CD4-positive, CD25-positive, alpha-beta regulatory T cell (primary cell): ENCODE measurements at places on chromosomes 1 and 21. TPM values are rescaled to one million over a fixed set of nuclear protein-coding genes. Genes with fewer than 3 reads are reported as not detected.

GBP6 gene
- polyA plus RNA-seq = 0.15 TPM

GREM2 gene
- polyA plus RNA-seq = not detected

PER3 gene
- 3.7 TPM for polyA plus RNA-seq

TMEM51 gene
- not detected for polyA plus RNA-seq

GALNT2 gene
- 13.1 TPM for polyA plus RNA-seq

NBPF6 gene
- polyA plus RNA-seq = not detected

SH2D1B gene
- 0.37 TPM for polyA plus RNA-seq

KLHL12 gene
- 21.7 TPM for polyA plus RNA-seq

ESRRG gene
- polyA plus RNA-seq = not detected

MSH4 gene
- polyA plus RNA-seq = not detected

TSPAN2 gene
- 1.1 TPM for polyA plus RNA-seq

C4BPA gene
- not detected for polyA plus RNA-seq

CR1L gene
- polyA plus RNA-seq = not detected

WDR77 gene
- polyA plus RNA-seq = 31.7 TPM

FCN3 gene
- polyA plus RNA-seq = not detected

PDIK1L gene
- polyA plus RNA-seq = 6.0 TPM

RGSL1 gene
- polyA plus RNA-seq = not detected

ZNF678 gene
- 8.2 TPM for polyA plus RNA-seq

EFNA1 gene
- 6.8 TPM for polyA plus RNA-seq

JTB gene
- 378 TPM for polyA plus RNA-seq

HSF2BP gene
- 0.61 TPM for polyA plus RNA-seq

TADA1 gene
- polyA plus RNA-seq = 14.5 TPM

CHAF1B gene
- polyA plus RNA-seq = 2.5 TPM

STPG1 gene
- 4.1 TPM for polyA plus RNA-seq

ZNHIT6 gene
- polyA plus RNA-seq = 14.5 TPM

TCHH gene
- polyA plus RNA-seq = not detected

FAM131C gene
- polyA plus RNA-seq = 0.26 TPM

LRRC71 gene
- not detected for polyA plus RNA-seq

C1orf210 gene
- polyA plus RNA-seq = not detected

PDC gene
- polyA plus RNA-seq = not detected

FCGR2B gene
- polyA plus RNA-seq = not detected

KIAA1614 gene
- 0.05 TPM for polyA plus RNA-seq

SDCCAG8 gene
- polyA plus RNA-seq = 22.7 TPM

CCDC27 gene
- polyA plus RNA-seq = not detected

LENEP gene
- not detected for polyA plus RNA-seq

PGLYRP3 gene
- not detected for polyA plus RNA-seq

GNAT2 gene
- polyA plus RNA-seq = not detected

OR10J1 gene
- polyA plus RNA-seq = not detected

RABGGTB gene
- polyA plus RNA-seq = 14.0 TPM

CFHR1 gene
- polyA plus RNA-seq = not detected

PLA2G2D gene
- polyA plus RNA-seq = not detected

RIPPLY3 gene
- polyA plus RNA-seq = not detected
